ENCODE measurements at places on chromosomes 11 and 22.

GRCh38 chr11:82890002-82890341, 10.3 kb downstream of the PRCP start:
- DNase-seq = no peak

DNA sequence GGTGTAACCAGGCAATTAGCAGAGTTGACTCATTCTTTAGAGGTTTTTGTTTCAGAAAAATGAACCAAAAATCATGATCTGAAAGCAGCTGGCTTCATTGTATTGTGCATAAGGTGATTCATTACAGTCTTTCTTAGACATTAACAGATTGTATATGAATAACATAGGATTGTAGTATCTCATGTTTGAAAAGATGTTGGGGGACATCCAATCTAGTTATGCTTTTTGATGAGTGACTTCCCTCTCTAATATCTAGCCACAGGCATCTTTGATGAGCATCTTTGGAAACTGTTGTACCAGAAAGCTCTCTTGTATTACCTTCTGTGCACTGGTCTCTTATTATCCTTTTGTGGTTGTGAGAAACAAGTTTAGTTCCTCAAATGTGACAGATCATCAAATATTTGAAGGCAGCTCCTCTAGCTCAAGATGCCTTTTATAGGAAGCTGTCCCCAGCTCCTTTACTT, 8.3 kb downstream of the GRK3 start:
- no peak for DNase-seq

DNA sequence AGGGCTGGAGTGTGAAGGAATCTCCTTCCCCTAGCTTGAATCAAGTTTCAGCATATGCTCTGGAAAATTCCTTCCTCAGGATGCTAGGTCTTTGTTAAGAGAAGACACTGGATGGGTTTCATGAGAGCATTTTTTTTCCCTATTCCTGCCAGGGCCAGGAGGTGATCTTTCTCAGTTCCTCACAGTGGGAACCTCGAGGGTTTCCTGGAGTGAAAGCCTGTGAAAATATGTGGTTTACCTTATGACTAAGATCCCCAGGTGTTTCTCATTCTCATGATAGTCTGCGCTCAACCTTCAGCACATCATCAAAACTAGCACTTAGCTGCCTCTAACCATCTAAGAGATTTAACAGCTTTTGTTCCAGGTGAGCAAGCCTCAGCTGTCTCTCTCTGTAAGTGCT, 985.3 kb upstream of the FAT3 start:
- DNase-seq = no peak

GRCh38 chr11:69030301-69030700, 17.3 kb upstream of the MRGPRF start:
- no peak for DNase-seq

- DNase-seq = no peak
These were observed 534.3 kb upstream of the LARGE1 start for GRCh38 chr22:34454598-34454997.

DNA sequence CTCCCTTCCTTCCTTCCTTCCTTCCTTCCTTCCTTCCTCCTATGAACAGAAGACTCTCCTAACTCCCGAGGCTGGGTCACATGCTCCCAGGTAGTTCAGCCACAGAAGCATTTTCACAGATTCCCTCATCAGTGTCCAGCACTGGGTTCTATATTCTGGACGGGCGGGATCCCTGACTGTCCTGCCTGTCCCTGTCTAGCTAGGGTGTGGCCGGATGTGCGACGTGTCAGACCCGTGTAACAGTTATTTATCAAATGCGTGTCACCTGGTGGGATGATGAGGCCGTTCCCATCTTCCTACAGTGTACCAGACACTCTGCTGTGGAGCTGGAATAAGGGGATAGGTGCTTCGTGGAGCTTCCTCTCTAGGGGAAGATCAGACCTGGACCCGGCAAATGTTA, 901.0 kb downstream of the BRD1 start:
- DNase-seq = no peak

GRCh38 chr11:33325451-33325850, 68.3 kb downstream of the HIPK3 start:
- no peak for DNase-seq

- DNase-seq = no peak
These were observed 11.5 kb upstream of the CRKL start for GRCh38 chr22:20905415-20906386.

- DNase-seq = no peak
These were observed 24.8 kb upstream of the NRIP3 start for GRCh38 chr11:9028581-9028980.

DNA sequence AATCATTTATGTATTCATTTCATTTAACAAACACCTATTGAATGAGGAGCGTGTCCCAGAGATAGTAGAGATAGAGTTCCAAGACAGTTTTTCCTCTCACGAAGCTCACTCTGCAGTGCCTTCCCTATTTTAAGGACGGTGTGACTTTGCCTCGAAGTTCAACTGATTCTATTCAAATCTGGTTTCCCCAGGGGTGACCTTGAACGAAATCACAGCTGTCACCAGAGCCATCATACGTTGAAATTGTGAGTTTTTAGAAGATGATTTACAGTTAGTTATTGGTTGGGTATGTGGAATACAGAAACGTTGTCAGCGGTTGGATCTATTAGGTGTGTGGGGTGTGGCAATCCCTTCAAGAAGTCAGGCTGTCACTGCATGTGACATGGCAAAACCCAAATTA, 33.9 kb upstream of the SESN3 start:
- DNase-seq = no peak

GRCh38 chr11:70026726-70027125, 51.4 kb upstream of the ANO1 start:
- DNase-seq = no peak

DNA sequence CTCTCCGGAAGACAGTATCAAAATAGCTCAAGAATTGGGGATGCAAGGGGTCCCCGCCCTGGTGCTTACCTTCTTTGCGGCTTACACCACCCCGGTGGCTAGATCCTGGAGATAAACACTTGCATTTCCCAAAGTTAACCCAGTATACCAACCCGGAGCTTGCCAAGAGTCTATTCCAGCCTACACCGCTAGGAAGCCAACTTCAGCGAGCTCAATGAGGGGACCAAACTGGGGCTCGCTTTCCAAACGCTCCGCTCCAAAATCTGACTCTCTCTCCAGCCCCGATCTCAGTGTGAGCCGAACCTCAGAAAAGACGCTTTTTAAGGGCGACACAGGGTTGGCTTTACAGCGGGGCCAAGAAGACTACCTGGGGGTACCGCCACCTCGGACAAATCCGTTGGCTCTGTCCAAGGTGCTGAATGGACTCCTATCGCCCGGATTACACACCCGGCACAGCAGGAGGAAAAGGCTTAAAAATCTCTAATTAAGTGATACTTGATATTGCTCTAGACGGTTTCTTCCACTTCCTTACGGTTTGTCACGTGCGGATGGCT, 20.1 kb upstream of the BDNF start:
- DNase-seq = no peak

- DNase-seq = no peak
These were observed 46.9 kb downstream of the LUZP2 start for GRCh38 chr11:24543771-24544170.

GRCh38 chr22:32839831-32840584, 38.5 kb downstream of the TIMP3 start:
- DNase-seq = no peak

- DNase-seq = no peak
These were observed 443.3 kb downstream of the MN1 start for GRCh38 chr22:27358096-27358870.

GRCh38 chr11:61007383-61007955, 36.0 kb downstream of the CD6 start:
- DNase-seq = no peak

- DNase-seq = no peak
These were observed 96.9 kb upstream of the PITPNB start for GRCh38 chr22:28015676-28016601.

DNA sequence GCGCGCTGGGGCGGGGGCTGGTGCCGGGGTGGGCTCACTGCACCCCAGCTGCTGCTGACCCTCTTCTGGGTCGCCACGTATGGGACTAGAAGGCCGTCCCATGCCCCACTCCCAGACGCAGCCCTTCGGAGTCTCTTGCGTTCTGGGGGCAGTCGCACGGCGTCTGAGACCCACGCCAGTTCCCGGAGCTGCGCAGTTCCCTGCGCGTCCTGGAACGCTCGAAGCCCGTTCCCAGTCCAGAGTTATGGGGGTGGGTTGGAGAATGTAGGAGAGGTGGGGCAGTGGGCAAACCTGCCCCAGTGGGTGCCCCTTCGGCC, 375 bp downstream of the LAYN start:
- no peak for DNase-seq

DNA sequence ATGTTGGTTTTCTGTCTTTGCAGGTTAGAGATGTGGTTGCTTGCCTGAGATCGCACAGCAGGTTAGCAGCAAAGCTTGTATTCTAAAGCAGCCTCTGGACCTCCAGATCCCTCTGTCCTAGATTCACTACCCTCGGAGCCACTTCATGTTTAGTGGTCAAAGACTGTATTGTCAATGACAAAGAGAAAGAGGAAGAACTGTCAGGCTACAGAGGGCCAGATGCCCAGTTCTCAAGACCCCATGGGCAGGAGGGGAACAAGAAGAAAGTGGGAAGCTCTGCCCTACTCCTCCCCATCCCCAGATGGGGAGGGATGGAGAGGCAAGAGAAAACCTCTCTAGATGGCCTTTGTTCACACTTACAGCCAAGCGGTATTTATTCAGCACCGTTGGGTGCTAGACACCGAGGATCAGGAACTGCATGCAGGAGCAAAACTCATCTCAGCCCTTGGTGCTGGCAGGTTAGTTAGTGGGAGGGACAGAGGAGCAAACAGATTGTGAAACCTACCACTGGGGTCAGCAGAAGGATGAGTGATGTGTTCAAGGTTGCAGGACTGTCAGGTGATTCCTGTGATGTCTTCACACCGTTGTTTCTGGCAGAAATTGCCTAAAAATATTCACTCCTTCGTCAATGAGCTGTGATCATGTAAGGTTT, 38.3 kb upstream of the PTPRJ start:
- DNase-seq = no peak

DNA sequence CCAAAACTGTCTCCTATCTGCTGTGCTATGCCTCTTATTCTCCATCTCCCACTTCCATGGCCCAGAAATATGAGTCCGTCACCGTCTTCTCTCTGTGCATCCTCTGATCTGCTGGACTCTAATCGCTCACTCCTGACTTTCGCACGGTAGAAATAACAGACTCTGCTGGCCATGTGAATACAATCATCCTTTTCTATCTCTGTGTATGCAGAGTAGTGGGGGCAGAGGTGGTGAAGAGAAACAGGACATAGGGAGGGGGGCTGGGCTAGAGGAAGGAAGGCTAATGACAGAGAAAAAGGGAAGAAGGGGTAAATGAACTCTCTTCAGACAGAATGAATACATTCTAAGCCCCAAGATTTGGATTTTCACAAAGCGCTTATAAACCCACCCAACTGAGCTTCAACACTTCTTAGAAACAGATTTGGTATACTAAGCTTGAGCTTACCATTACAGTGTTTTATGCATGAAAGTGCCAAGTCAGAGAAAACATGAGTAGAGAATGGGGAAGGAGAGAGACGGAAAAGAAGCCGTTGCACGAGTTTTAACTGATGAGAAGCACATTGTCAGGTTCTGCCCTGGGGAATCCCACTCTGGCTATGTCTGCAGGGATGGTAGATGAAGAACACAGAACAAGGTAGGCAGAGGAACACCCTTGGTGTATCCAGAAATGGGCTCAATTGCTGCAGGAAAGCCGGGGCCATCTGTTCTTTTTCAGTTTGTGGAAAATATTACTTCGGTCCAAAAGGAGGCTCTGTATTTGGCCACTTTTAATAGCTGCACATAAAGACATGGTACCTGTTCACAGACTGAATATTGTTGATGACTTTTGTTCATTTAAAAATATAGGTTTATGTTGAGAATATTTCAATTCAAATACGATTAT, 324.7 kb downstream of the ETS1 start:
- DNase-seq = no peak

All from AG09319 (cell line).